M059J (cell line): ENCODE measurements at places on chromosomes 12 and 14.

GRCh38 chr12:58302487-58303011 is 361.2 kb downstream of the ATP23 start:
- DNase-seq, result peak; percentile 75

DNA sequence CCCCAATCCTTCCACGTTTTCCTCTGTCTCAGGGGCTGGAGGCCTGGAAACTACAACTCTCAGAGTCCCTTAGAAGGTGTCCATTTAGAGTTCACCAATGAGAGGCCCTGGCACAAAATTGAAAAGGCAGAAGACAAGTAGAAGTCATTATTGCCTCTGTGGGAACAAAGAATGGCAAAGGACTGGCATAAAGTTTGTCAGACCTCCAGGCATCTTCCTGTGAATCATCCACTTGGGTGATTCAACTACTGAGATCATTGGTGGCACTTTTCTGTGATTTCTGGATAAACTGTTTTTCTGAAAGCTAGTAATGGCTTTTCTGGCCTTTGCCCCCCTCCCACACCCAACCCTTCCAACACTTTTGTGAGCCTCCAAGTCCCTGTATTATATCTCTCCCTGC is 42.6 kb upstream of the C12orf42 start:
- DNase-seq, result peak; percentile 47

DNA sequence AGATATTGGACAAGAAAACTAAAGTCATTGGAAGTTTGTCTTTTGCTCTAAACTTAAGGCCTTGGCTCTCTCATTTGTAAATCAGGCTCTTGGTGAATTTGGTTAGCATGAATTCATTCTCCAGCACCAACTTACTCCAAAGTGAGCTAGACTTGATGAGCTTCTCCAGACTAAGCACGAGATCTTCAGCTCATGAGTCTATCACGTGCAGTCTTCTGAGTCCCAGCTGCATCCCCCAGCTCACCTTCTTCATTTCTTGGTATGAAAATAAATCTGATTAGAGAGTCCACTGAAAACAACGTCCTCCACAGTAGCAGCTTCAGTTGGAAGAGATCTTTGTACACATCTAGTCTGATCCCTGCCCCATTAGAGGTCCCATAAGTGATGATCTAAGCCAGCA is 52.5 kb upstream of the DDX11 start:
- DNase-seq, result no peak

GRCh38 chr14:58501214-58501816 is 73.8 kb downstream of the KIAA0586 start:
- peak; percentile 58 for DNase-seq

DNA sequence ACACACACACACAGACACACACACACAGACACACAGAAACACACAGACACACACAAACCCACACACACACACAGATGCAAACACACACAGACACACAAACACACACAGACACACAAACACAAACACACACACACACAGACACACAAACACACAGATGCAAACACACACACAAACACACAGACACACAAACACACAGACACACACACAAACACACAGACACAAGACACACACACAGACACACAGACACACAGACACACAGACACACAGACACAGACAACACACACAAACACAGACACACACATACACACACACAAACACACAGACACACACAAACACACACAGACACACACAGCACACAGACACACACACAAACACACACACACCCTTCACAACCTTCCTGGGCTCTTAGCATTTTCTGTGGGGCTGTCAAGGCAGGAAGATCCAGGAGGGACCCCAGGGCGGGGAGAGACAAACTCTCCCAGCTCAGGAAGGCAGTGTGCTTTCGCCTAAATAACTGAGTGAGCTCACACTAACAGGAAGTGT is 24.2 kb upstream of the INF2 start:
- DNase-seq, result no peak

DNA sequence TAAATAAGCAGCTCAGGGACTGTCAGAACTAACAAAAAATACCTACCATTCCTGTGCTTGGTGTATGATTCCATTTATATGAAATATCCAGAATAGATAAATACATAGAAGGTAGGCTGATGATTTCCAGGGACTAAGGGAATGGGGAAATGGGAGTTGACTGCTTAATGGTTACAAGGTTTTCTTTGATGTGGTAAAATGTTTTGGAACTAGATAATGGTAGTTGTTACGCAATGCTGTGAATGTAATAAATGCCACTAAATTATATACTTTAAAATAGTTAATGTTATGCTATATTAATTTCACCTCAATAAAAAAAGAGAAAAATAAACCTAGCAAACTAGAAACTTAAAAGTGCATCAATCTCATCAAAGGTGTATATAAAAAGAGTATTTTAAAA is 41.1 kb downstream of the CEP83 start:
- peak; percentile 6 for DNase-seq

- DNase-seq, result no peak
Measured at GRCh38 chr12:88413646-88414045, 166.6 kb downstream of the KITLG start.

DNA sequence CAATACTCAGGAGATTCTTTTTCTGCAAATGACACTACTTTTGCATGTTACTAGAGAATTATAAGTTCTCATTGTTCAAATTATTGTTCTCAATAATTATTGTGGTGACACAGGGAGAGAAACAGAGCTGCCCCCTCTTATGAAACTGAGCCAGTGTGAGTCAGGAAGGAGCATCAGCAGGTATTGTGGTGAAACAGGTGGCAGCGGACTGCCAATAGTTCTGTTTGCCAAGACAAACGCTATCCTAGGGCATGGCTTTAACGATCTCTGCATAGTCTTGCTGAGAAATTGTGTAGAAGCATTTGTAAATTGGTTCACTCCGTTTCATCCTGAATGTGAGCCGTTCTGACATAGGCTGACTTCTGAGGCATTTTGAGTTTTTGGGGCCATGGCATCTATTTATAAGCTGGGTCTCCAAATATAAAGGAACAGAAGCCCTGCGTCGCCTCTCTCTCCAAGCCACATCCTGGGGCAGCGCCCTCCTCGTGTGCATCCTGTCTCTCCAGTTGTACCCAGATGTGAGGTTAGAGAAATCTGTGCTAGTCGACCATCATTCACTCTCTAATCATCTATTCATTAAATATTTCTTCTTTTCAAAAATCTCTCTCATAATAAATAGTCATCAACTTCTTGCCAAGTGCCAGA is 15.8 kb upstream of the PPP4R4 start:
- no peak for DNase-seq

DNA sequence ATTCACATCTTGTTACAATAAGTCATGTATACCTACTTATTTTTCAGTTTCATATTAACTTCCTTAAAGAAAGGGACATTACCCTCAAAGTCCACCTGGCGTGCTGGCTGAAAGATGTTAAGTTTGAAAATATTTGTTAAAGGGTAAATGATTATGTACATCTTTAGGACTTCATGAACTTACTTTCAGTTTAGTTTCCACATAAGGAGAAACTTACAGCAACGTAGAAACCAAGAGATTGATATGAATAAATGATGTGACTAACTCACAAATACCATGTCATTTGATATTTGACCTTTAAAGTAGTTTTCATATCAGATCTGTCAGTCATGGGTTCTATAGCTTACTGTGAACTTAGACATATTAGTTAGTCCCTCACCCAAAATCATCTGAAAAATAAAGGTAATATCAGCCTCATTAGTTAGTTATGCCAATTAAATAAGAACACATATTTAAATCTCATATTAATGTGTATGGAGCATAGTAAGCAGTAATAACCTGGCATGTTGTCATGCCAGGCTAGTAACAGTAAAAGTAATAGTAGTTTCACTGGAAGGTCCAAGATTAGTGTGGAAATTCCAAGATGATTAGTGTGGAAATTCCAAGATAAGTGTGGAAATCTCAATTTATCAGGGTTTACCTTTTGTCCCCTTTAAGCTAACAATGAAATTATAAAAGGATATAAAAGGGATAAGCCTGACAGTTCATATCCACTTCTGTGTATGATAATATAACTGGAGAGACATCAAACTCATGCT is 1.9 kb upstream of the CLEC2D start:
- DNase-seq, result no peak

- no peak for DNase-seq
Measured at GRCh38 chr14:95268350-95268749, 51.4 kb downstream of the CLMN start.

DNA sequence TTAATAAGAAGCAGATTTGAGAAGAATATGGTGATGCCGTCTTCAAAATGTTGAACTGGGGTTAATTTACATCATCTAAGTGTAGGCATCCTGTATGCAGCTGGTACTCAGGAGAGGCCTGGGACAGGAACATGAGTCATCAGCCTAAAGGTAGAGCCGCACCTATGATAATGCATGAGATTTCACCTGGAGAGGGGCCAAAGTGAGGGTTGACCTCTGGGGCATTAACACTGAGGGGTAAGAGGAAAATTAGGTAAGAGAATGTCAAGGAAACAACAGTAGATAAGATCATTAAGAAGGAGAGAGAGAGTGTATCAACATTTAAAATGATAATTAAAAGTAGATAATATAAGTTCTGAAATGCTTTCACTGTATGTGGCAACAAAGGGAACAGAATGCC is 20.2 kb upstream of the SSTR1 start:
- no peak for DNase-seq

GRCh38 chr12:103373088-103373523 is 122.7 kb downstream of the C12orf42 start:
- DNase-seq, result no peak

- DNase-seq, result no peak
Measured at GRCh38 chr12:18982226-18982949, 147.1 kb upstream of the PLEKHA5 start.

DNA sequence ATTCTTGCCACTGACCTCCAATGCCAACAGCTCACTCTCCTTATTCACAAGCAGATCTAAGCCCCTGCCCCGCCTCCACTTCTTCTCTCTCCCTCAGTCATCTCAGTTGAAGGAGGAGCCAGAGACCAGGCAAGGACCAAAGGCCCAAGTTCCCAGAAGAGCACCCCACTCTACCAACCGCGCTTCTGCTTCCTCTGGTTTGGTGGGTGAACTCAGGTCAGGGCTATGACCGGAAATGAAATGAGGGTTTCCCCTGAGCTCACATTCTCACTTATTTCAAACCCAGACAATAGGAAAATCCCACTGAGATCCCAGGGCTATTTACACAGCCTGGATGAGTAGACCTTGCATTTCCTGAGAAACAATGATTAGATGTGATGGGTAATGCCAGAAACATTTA is 9.9 kb downstream of the DPF3 start:
- peak; percentile 79 for DNase-seq

GRCh38 chr14:32559590-32559989 is 230.5 kb downstream of the AKAP6 start:
- peak; percentile 13 for DNase-seq

DNA sequence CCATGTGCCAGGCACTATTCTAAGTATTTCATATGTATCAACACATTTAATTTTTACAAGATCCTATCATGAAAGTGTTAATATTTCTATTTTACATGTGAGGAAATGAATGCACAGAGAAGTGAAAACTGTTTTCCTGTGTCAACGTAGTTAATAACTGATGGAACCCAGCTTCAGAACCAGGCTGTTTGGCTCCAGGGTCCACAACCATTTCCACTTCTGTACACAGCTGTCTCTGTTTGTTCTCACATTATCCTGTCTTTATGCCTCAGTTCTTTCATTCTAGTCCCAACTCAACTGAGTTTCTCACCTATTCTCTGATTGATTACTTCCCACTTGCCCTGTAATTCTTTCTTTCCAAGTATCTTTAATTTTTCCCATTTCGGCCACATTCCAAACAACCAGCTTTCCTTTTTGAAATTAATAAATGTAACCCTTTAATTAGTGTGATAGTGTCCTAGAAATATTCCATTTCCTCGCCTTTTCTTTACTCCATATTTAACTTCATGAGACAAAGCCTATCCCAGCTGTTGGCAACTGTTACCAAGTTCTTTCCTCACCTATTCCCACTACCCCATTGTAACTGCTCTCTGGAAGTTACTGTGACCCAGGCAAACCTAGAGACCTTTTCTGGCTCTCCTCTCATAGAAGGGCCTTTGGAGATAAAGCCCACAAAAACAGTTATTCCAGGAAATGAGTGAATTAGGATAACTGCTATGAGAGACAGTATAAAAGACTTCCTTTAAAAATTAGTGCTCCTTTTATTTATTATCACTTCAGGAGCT is 218.7 kb downstream of the RASSF9 start:
- DNase-seq, result no peak

DNA sequence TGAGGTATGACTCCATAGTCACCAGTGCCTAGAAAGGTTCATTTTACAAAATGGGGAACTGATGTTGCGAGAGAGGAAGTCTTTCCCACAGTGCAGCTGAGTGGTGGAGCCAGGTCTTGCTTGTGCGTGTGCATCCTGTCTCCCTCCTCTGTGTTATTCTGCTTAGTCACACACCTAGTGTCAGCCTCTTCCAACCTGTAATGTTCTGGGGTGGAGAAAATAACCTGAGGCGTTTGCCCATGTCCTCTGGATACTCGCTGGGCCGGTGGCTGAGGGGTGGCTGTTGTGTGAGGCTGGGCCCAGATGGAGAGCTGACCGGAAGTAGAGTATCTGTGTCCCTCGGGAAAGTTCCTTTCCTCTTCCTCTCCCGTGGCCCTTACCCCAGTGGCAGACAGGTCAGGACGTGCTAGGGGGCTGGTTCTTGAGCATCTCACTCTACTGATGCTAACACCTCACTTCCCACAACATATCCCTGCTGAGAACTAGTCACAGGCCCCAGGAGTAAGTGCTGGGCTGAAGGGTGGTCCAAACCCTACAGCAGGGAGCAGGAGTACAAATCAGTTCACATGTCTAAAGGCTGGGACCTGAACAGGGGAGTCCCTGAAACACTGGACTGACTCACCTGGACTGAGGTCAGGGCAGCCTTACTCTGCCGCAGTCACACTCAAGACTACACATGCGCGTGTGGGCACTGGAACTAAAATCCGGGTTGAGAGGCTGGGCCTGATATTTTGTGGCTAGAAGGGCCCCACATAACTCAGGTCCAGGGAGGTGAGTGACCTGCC is 7.0 kb downstream of the MLF2 start:
- DNase-seq, result peak; percentile 39

DNA sequence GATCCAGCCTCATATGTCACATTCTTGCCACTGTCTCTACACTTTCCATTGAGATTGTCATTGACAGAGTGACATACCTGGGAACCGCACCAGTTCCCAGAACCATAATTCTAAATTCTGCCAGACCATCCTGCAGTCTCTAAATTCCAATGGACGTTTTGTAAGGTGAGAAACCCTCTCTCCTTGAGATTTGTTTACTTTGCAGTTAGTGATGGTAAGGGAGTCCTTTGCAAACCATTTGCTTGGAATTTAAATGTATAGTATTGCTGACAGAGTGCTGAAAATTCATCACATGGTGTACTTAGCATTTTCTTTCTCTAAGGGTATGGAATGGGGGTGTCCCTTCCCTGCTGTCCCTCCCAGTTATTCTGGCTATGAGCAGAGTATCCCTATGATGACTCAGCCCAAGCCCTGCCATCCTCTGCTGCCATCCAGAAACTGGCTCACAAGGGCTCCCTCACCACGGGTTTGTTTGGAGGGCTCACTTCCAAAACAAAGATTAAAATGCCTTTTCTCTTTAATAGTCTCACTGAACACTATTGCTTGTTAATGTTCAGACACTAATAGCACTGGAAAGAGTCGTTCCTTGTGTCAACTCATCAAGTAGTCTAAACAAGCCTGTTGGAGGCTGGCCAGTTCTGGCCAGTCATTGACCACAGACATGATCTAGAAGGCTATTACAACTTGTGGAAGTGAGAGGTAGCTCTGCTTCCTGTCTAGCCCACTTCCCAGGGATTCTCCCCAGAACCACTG is 129.0 kb upstream of the HMGA2 start:
- peak; percentile 100 for DNase-seq

- DNase-seq, result no peak
Measured at GRCh38 chr14:92797935-92798653, 4.0 kb downstream of the GOLGA5 start.

GRCh38 chr12:5864301-5864700 is 80.8 kb downstream of the ANO2 start:
- DNase-seq, result no peak
